ENCODE measurements at places on chromosomes 11 and 22.

DNA sequence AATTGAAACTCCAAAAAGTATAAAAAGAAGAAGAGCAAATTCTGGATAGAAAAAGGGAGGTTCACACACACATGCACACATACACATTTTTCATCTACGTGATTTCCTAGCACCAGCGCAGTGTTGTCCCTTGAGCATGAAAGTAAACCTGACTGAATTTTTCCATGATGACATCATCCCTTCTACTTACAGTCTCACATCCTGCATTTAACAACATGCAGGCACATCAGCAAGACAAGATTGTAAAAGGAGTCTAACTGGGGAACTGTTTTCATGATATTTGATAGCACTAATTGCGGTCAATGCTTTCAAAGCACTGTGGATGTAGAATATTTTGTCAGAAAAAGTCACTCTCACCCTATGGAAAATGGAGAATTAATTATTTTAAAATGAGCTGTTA lies 36.6 kb downstream of the GAS2 start:
- DNase-seq = peak; percentile 66

GRCh38 chr11:44834846-44835245 lies 108.1 kb downstream of the TSPAN18 start:
- DNase-seq = no peak

- no peak for DNase-seq
Measured at GRCh38 chr11:65556470-65557279, 1.5 kb downstream of the LTBP3 start.

GRCh38 chr22:38223289-38223960 lies 21.6 kb downstream of the MAFF start:
- no peak for DNase-seq

DNA sequence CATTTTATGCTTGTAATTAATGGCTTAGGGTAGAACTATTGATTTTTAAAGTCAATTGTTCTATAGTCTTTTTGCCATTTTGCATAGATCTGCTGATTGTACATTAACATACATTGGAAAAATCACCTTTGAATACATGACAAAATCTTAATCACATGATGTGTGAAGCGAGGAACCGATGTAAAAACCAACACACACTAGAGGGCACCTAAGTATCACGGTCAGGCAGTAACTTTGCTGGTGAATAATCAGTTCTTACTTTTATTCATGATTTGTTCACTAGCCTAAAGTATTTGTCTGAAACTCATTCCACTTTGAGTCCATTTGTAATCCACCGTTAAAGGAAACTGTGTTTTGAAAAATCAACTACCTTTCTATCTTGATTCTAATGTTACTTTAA lies 28.2 kb downstream of the JHY start:
- no peak for DNase-seq

Data from fibroblast of skin of left quadriceps (primary cell).